Effector memory CD8-positive, alpha-beta T cell (primary cell): ENCODE measurements at places on chromosomes 1 and 21.

GRCh38 chr1:4179914-4180735 is 280.1 kb upstream of the C1orf174 start:
- DNase-seq, result no peak

DNA sequence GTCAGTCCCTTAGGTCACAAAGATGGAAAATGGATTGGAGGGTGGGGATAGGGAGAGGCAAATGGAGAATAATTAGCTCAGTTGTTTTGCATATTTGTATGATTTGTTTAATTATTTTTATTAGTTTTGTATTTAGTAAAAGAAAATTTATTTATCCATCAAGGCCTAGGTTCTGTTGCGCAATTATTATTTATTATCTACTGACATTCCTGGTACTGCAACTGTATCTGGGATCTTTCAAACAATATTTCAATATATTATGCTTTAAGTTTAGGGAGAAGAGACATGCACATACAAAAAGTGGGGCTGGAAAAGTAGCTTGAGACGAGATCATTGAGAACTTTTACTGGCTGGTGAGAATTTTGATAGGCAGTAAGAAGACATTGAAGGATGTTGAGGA is 316.4 kb upstream of the SGIP1 start:
- no peak for DNase-seq

GRCh38 chr1:195791796-195792195 is 816.4 kb downstream of the KCNT2 start:
- no peak for DNase-seq

- DNase-seq, result no peak
Observed at GRCh38 chr1:10529091-10529490, 54.3 kb downstream of the PEX14 start.

DNA sequence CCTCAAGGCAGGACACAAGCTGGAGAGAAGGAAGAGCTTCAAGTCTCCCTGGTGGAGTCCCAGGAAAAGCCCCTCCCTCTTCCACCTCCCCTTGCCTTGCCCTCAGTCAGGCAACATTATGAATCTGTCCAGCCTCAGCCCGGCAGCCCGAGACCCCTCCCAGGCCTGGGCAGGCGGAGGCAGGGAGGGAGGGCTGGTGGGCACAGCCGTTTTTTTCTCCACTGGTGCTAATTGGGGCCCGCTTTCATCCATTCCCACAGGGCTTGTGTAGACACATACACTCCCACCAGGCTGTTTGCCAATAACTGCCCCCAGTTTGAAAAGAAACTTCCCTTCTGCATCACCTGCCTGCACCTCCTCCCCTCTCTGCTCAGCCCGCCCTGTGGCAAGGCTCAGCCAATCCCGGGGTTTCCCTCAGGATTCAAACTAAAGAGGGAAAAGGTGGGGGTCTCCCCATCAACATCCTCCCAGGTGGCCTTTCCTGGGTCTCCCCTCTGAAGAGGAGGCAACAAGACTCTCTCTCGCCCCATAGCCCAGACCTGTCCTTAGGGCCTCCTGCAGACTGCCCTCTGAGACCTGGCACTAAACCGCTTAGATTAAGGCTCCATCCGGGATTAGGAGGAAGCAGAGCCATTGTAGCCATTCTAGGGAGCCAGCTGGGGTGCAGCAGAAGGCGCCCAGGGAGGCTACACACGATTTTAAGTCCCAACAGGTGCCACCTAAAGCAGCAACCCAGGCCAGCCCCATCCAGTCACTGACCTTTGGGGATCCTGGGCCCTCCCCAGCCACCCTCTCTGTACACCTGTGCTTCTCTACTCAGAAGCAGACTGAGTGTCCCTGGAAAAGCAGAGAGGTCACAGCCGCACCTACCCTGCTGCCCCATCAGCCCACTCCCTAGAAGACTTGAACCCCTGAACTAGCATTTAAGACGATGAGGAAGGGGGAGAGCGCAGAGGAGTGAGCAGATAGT is 3.5 kb downstream of the IGSF9 start:
- DNase-seq, result no peak

GRCh38 chr1:118486199-118486598 is 301.2 kb upstream of the SPAG17 start:
- no peak for DNase-seq

GRCh38 chr1:97304366-97304765 is 582.8 kb downstream of the PTBP2 start:
- DNase-seq, result no peak

DNA sequence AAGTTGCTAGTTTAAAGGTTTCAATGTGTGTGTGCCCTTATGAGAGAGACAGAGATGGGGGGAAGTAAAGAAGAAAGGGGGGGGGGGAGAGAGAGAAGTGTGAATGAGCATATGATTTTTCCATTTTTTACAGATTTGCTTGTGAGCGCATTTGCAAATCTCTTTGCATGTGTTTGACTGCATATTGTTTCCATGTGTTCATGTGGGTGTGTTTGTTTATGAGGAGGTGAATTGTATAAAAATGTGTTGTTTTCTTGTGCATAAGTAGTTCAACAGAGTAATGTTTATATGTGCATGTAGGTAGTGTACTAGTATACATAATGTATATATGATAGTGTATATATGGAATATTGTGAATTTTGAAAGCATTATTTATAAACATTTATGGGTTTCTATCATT is 205.9 kb upstream of the SPAG17 start:
- DNase-seq, result no peak

DNA sequence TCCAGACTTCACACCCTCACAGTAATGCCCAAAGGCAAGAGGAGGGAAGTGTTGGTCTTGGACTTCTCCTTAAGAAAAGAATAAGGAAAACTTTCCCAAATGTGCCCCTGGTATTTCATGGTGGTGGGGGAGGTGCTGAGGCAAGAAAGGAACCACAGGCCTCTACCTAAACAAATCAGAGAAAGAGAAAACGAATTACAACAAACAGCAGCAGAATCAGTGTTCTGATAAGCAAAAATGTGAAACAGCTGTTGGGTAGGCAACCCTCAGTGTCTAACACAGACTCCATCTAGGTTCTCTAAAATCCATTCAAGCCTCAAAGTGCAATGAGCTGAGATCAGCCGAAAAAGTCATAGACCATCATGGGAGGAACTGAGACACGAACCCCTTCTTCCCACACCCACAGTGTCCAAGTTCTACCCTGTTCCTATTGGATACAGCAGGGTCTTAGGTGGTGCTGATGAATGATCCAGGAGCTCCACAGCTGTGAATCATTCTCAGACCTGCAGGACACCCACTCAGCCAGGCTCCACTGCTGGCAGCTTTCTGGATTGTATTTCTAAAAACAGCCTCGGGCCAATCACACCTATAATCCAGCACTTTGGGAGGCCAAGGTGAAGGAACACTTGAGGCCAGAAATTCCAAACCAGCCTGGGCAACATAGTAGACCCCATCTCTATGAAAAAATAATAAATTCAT is 149.1 kb downstream of the PLPP3 start:
- no peak for DNase-seq

- no peak for DNase-seq
Observed at GRCh38 chr1:2566101-2567045, 10.2 kb downstream of the TNFRSF14 start.

GRCh38 chr1:209850342-209850979 is 22.7 kb downstream of the UTP25 start:
- DNase-seq, result no peak

- no peak for DNase-seq
Observed at GRCh38 chr1:181936269-181936668, 125.2 kb downstream of the ZNF648 start.
